C1 segment of cervical spinal cord (tissue), 14 donors: ENCODE measurements at places on chromosomes 6 and 20.

DNA sequence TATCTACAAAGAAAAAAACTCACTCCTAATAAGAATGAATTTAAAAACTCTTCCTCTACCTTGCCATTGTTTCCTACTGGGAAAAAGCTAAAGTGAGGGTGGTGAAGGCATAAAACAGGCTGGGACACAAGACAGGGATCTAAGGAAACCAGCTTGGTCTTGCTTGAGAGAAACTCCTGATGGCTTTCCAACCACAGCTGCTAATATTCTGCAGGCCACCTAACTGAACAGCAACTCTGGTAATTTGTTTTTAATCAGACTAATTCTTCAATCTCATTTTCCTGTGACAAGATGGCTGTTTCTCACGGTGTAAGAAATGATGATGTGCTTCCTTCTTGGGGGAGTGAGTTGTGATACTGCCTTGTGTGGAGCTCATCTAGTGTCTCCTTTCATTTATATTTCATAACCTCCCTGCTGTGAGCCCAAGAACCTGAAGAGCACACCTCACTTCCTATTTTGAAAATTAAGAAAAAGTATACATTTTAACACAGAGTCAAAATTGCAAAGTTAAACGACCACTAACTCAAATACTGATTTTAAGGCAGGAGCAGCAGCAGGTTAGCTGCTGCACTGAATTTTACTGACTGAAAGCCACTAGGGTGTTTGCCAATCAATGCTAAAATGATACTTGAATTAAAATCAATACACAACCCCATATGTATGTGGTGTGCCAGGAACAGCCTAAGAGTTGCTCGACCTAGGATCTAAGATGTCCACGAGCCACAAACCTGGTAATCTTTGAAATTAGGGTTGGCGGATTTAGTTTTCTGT lies 58.0 kb downstream of the BACH2 start:
- DNase-seq = no peak

- no peak for DNase-seq
Measured at GRCh38 chr6:11763460-11764249, 14.9 kb downstream of the ADTRP start.

DNA sequence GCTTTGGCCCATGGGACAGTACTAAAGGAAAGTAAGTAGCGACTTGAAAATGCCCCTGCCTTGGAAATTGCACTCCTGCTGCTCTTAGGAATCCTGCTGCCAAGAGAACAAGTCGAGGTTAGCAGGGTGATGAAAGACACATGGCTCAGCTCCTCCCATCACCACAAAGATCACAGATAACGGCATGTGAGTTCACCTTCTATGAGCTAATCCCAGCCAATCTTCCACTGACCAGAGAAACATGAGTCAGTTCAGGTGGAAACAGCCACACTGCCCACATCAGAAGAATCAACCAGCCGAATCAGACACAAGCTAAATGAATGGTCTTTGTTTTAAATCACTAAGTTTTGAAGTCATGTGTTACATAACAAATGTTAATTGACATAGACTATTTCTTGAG lies 106.3 kb downstream of the PRKN start:
- DNase-seq = no peak

- no peak for DNase-seq
Measured at GRCh38 chr6:43091436-43091991, 15.4 kb downstream of the PTK7 start.

DNA sequence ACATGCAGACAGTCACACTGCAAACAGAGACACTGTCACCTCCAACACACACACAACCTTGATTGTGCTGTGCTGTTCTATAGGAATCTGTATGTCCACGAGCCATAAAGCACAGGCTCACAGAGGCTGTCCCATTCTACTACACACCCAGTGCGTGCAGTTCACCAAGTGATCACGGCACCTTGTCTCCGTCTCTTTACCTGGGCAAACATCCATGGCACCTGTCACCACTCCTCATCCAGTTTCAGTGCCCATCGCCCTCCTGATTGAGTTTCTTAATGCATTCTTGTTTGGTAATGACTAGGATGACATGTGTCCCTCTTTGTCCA lies 65.8 kb upstream of the STMND1 start:
- DNase-seq = no peak

DNA sequence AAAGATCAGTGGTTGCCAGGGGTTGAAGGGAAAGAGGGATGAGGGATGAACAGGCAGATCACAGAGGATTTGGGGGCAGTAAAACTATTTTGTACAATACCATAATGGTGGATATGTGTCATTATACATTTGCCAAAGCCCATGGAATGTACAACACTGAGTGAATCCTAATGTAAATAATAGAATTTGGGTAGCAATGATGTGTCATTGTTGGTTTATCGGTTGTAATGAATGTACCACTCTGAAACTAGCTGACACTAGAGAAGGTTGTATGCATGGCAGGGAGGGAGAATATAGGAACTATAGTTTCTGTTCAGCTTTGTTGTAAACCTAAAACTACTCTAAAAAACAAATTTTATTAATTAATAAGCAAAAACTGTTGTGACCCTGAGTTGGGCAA lies 17.8 kb upstream of the ASF1A start:
- DNase-seq = no peak

DNA sequence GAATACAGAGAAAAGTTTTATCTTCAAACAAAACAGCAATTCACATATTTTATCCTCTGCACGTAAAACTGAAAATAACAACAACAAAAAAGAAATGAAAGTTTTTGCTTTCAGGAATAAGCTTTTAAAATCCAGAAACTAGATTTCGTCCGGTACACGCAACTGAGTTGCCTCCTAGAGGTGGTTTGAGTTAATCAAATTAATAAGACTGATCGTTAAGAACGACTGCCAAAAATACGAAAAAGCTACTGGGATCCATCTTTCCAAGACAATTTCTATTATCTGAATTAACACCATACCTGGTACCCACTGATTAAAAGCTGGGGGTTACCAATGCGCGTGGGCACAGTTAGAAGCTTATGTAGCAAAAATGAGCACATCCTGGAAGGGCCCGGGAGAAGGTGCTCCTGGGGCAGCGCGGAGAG lies 669 bp downstream of the PDCD2 start:
- DNase-seq = no peak

DNA sequence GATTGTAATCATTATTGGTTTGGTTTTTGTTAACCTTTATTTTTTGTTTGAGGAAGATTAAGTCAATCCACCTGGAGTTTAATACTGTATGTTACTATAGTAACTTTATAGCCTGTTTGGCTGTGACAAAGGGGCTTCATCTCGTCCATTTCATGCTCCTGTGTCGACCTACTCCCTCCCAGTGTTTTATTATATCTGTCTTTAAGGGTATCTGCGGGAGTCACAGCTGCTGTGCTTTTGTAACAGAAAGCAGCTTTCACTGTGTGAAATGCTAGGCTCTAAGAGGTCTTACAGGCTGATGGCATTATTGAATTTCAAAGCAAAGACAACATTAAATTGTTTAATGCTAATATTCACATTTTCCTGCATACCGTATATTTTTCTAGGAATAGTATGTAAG lies 698.0 kb upstream of the POU3F2 start:
- DNase-seq = no peak

GRCh38 chr6:75926293-75927168 lies 145.9 kb downstream of the IMPG1 start:
- no peak for DNase-seq

GRCh38 chr6:31620586-31621319 lies at the start of gene PRRC2A:
Gene PRRC2A, plus strand, starts transcription at chr6:31620715. Its CDS starts 2,075 bp downstream, at chr6:31622790.
- peak; percentile 85 for DNase-seq
